ENCODE measurements at places on chromosomes 4 and X.

GRCh38 chr4:110815950-110816349, 193.1 kb upstream of the PITX2 start:
- no peak for DNase-seq

- DNase-seq, result no peak
Observed at GRCh38 chr4:160887668-160888067, 1276.1 kb downstream of the FSTL5 start.

DNA sequence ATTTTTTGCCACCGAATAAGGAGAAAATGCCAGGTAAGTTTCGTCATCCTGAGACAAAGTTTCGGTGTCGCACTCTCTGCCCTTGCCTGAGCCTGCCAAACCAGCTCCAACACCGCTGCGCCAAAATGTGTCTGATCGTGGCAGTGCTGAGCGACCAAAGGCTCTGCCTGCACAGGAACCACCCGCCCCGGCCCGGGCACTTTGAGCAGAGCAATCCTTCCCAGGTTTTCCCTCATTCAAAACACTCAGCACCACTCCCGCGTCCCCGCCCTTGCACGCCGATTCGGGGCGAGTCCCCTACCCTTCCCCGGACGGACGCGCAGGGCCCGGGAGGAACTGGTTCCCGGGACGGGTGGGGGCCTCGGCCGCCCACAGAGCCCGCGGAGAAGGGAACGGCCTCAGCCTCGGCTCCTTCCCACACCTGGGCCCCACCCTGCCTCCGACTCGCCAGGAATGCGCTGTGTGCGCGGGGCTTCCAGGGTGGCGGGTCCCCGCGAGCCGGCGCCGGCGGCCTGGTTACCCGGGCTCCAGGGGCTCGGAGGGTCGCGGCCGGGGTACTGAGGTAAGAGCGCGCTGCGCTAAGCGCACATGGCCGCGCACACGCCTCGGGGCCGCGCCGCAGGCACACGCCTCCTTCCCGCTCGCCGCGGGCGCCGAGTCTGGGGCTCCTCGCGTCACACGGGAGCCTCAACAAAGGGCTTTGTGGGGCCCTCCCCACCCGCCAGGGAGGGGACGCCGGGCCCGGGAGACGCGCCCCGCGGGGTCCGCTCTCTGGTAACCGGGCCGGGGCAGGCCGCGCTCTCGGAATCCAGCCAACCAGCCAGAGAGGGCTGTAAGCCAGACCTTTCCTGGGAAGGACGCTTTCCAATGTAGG, at the start of gene C4orf36:
Gene C4orf36 (minus strand): TSS at position 661 of the 874 bp plus-strand sequence. CDS start 902 bp downstream, outside the sequence.
- no peak for DNase-seq

- DNase-seq, result no peak
Observed at GRCh38 chrX:113408843-113409242, 568.2 kb upstream of the AMOT start.

DNA sequence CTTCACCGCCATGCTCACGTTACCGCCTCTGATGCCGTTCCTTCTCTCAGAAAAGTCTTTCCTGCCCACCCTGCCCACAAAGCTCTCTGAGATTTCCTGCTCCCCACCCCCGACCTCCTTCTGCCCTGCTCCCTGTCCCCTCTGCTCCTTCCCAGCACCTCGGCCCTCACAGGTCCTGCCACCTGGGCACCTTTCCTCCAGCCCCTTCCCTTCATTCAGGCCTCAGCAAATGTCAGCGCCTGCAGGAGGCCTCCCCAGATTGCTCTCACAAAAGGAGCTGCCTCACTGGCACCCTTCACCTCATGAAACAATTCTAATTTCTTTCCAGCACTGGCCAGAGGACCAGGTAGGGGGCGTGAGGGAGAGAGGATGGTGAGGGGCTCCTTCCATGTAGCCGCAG, 33.6 kb upstream of the MXD4 start:
- no peak for DNase-seq

- no peak for DNase-seq
Observed at GRCh38 chr4:111937368-111937767, 207.9 kb upstream of the FAM241A start.

All from stimulated activated CD8-positive, alpha-beta memory T cell treated with anti-CD3 and anti-CD28 coated beads, Interleukin-4, amount 100 ng/mL, for 1 hour (primary cell).